ENCODE measurements at places on chromosomes 1 and 21. TPM values are rescaled to one million over a fixed set of nuclear protein-coding genes. Genes with fewer than 3 reads are reported as not detected.

The GBP5 gene
- 0.28 TPM for polyA plus RNA-seq

The TNFSF4 gene
- 2.0 TPM for polyA plus RNA-seq

The OR2L2 gene
- polyA plus RNA-seq = 0.13 TPM

The PLEKHN1 gene
- polyA plus RNA-seq = 0.20 TPM

DNA sequence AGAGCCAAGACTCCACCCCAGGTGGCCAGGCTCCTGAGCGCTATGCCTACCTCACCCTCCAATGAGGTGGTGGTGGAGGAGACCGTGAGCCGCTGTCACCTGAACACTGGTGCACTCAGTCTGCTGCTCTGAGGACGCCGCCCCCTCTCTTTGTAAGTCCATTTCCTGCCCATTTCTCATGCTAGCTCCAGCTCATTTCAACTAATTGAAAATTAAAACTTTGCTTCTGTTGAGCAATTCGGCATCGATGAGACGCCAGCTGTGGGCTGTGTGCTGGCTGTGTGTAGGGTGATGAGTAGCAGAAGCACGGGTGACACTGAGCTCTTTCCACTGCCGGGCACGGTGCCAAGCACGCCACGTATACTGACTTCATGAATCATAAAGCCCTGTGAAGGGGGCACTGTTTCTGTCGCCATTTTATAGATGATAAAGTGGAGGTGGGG is 11.2 kb downstream of the TNFRSF1B start:
- no peak for DNase-seq

- DNase-seq = no peak
Observed at GRCh38 chr1:67754526-67754920, 69.5 kb downstream of the GADD45A start.

DNA sequence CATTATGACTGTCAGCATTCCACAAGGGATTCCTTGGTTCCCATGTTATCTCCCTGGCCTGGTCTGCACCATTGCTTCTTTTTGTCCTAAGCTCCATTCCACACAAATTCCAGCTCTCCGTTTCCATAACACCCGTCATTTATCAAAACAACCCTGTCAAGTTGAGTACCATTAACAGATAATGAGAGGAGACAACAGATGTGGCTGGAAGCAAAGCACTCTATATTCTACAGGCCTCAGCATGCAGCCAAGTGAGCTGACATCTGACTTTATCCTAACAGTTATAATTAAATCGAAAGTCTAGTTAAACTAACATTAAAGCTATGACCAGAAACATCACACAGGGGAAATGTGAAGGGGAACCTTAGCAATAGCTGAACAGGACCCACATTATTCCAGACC is 110.4 kb downstream of the RERE start:
- DNase-seq = peak; percentile 68

DNA sequence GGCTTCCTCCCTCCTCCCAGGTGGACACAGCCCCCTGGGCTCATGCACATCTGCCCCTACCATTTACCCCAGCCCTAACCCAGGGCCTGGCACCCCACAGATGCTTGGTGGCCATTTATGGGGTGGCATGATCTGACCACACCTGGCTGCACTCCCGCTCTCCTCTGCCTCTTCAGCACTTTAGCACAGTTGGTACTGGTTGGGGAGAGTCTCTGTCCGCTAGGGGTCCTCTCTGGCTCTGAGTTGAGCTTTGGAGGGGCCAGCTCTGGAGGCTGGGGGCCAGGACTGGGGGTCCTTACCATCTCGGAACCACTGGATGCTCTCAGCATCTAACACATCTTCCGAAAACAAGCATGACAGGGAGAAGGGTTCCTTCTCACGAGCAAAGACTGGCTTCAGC is 17.4 kb downstream of the MYOM3 start:
- DNase-seq = no peak

DNA sequence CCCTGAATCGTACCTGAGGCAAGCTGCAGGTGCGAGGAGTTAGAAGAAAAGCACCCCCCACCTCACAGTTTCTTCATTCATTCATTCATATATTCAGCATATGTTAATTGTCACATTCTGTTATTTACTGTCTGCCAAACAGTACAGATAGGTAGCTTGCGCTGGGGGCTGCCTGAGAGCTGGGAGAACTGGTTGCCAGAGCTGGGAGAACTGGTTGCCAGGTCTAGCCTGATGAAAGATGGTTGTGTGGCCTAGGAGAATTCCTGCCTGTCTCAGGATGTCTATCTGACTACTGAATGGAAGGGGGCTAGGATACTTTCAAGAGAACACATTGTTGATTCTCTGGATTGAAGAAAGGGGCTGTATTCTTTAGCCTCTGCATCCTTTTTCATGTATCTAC is 225.9 kb upstream of the POU3F1 start:
- no peak for DNase-seq
